Umbilical cord (tissue), 2 donors: ENCODE measurements at places on chromosomes 3 and 15.

DNA sequence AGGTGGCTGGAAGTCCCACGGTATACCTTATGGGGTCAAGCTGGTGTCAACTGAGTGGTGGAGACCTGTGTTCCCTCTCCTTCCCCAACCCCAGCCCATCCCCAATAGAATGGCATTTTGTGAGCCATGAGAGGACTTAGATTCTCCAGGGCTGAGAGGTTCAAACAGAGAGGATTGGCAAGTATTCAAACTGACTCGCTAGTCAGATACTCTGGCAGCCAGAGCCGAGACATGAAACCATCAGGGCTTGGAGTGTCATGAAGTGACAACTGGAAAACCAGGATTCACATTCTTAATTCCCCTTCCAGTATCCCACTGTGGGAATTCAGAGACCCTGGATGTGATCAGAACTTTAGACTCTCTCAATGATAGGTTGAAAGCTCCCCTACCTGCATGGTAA, 159.4 kb upstream of the SNTN start:
- no peak for DNase-seq

GRCh38 chr15:82805994-82806406, at the start of gene FSD2:
Gene FSD2 (minus strand): TSS chr15:82806069. CDS start chr15:82787390, 18,679 bp downstream.
- peak; percentile 11 for DNase-seq

DNA sequence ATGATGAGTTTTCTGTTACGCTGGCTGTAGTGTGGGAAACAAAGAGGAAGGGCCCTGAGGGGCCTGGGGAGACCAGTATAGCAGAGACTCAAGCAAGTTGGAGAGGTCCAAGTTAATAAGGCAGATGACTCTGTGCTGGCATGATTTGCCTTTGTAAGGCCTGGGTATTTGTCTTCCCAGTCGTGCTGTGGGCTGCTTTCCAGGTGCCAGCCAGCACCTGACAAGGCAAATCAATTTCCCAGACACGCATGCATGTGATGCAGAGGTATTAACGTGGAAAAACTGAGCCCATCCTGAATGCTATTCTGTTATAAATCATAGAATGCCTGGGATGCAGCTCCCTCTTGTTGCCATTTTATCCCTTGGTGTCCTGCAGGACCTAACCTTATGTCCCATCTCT, 175.6 kb downstream of the MFSD1 start:
- no peak for DNase-seq

- no peak for DNase-seq
These were observed 31.0 kb downstream of the MEGF11 start for GRCh38 chr15:66222273-66223198.

DNA sequence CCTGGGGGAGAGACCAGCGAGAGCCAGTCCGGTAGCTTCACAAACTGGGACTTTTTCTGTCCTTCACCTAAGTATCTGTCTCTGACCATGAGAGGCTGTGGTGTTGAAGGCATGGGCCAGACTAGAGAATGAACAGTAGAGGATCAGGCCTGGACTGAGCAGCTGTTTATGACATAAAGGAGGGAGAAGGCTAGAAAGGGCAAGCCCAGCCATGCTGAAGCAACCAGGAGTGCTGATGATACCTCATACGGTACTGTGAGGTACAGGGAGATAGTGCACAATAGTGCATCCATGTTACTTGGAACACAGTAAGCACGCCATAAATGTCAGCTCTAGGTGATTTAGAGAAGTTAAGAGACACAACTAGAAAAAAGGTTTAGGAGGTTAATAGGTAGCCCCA, 22.6 kb upstream of the TIMP4 start:
- no peak for DNase-seq
